ENCODE measurements at places on chromosomes 12 and 14.
A peak's percentile ranks its signal among the peaks of the same experiment; 100 is the strongest.

GRCh38 chr14:101812071-101812470 lies 50.6 kb downstream of the PPP2R5C start:
- no peak for DNase-seq

DNA sequence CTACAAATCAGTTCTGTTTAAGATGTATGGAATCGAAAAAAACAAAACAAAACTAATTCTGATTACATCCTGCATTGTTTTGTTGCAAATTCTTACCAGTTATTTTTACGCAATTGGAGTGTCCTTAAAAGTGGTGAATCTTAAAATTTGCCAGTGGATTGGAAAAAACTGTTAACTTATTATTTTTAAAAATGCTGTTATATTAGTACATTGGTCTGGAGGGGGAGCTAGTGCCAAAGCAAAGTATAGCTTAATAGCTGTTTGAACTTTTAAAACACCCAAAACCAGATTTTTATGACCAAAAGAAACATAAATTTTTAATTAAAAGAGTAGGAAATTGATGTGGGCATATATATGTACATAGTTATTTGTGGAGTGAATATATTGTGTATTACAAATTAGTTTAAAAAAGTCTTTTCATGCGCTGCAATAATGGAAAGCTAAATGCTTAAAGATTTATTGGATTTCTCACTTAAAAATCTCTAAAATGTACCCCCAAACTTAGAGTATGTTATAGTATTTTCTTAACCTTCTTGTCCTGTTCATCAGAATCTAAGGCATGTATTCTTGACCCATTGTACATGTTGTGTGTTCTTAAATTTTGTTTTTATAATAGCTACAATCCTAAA lies 2.5 kb downstream of the FUT8 start:
- no peak for DNase-seq

- no peak for DNase-seq
Measured at GRCh38 chr14:80576401-80576800, 365.1 kb upstream of the DIO2 start.

DNA sequence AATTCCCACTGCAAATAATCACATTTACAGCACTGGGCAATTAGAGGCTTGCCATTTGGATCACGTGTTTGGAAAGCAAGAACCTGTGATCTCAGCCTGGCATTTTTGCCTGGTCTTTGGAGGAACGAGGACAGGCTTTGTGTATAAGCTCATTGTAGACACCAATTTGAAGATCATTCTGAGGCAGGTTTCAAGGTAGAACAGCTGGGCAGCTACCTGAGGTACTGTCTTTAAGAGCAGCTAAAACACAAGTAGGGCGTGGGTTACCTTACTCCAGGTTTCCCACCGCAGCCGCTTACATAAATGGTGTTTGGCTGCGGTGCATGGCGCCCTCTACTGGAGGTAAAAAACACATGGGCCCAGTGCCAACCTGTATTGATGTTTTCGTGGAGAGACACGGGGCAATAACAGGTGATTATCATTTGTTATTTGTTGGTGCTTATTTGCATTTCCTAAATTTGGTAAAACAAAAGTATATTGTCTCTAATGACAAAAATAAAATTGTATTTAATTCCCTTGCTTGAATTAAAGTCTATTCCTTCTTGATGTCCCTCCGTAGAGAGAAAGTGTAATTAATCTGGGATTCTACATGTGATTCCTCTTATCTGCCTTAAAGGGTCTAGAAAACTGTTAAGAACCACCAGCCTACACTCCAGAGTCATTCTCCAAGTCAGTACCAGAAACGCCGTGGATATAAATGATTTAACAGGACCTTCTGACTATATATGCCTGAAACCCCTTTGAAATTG lies 69.7 kb downstream of the SVOP start:
- peak; percentile 87 for DNase-seq

DNA sequence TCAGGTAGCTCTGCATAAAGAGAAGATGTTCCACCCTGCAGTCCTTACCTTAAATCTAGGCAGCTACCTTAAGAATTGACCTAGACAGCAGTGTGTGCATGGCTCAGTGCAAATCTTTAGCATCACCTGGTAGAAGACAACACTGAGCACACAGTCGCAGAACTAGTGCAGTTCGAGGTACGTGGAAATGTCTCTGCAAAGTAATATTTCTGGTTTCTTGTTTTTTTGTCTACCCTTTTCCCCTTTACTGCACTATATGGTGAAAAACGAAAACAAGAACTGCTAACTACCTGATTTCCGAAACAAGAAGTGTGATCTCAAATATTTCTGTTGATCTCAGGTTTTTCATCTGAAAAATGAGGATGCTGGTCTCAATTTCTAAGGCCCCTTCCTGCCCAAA lies 82.5 kb downstream of the ETV6 start:
- DNase-seq = no peak

- no peak for DNase-seq
Measured at GRCh38 chr12:26340649-26341048, 145.3 kb downstream of the SSPN start.

DNA sequence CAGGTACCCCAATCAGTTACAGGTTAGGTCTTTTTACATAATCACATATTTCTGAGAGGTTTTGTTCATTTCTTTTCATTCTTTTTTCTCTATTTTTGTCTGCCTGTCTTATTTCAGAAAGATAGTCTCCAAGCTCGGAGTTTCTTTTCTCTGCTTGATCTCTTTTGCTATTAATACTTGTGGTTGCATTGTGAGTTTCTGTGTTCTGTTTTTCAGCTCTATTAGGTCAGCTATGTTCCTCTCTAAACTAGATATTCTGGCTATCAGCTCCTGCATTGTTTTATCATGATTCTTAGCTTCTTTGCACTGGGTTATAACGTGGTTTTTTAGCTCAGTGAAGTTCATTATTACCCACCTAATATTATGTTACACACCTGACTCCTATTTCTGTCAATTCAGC lies 914.1 kb downstream of the TRHDE start:
- DNase-seq = no peak

- no peak for DNase-seq
Measured at GRCh38 chr12:47270782-47271664, 191.3 kb upstream of the AMIGO2 start.

GRCh38 chr12:55780685-55781084 lies 36.8 kb downstream of the SARNP start:
- no peak for DNase-seq

DNA sequence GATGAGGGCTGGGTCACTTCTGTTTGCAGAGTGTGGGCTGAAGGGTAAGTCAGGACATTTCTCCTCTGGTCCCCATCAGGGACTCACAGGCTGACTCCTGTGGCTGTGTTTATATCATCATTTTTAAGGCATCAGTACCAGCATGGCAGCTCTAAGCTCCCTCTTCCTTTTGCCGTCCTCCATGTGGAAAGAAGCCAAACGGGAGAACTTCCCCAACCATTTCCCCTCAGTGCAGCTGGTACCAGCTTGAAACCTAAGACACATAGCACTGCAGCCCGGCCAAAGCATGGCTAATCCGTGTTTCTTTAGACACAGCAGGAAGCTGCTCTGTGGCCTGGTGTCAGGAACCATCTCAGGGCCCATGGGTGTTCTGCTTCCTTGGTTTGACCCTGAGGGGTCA lies 31.9 kb upstream of the ATP2A2 start:
- peak; percentile 51 for DNase-seq

DNA sequence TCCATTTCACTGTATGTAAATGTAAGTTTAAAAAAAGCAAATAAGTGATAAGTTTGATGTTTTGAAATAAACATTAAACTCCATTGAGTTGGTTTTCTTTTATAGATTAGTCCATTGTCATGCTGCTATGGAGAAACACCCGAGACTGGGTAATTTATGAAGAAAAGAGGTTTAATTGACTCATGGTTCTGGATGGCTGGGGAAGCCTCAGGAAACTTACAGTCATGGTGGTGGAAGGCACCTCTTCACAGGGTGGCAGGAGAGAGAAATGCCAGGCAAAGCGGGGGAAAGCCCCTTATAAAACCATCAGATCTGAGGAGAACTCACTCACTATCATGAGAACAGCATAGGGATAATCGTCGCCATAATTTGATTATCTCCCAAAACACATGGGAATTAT lies 48.4 kb upstream of the OXA1L start:
- DNase-seq = no peak

GRCh38 chr12:112904571-112904970 lies 2.2 kb upstream of the OAS1 start:
- no peak for DNase-seq

- no peak for DNase-seq
Measured at GRCh38 chr12:125853670-125854069, 788.4 kb downstream of the AACS start.

DNA sequence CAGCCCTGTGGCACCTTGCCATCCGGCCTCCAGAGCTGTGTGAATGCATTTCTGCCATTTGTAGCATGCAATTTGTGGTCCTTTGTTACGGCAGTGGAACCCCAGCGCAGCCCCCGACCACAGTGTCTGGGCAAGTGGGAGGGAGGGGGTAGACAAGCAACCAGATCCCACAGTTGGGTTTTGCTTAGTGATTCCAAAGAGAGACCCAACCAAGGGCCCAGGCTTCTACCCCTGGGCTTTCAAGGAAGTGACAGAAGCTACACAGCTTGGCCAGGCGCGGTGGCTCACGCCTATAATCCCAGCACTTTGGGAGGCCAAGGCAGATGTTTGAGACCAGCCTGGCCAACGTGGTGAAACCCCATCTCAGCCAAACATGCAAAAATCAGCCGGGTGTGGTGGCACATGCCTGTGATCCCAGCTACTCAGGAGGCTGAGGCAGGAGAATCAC lies 17.8 kb downstream of the ZBTB42 start:
- DNase-seq = no peak

GRCh38 chr12:105234197-105234596 lies 1.8 kb downstream of the APPL2 start:
- DNase-seq = peak; percentile 4

- peak; percentile 89 for DNase-seq
Measured at GRCh38 chr14:50667996-50668825, at the start of gene SAV1. SAV1 (minus strand) TSS chr14:50668306; CDS start chr14:50667967, 339 bp downstream.

GRCh38 chr14:68418174-68419118 lies 374.4 kb downstream of the ZFP36L1 start:
- no peak for DNase-seq

GRCh38 chr14:45970621-45971020 lies 681.0 kb downstream of the RPL10L start:
- DNase-seq = no peak

GRCh38 chr14:87409393-87409792 lies 583.6 kb downstream of the GALC start:
- DNase-seq = no peak

DNA sequence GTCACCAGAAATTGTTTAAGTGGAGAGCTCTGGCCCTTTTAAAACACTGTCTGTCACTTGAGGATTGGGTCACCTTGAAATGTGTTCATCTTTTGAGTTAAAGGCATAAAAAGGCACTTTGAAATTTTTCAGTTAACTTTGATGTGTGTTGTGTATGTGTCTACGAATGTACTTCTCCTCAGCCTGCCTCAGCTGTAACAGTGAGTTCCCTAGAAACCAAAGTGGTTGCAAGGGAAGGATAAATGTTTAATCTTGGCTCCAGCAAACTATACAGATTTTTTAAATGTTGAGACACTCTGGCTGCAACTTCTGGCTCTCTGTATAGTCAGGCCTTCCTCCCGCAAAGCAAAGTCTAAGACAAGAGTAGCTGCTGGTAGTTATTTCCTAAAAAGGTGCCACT lies 8.3 kb downstream of the DERA start:
- no peak for DNase-seq

DNA sequence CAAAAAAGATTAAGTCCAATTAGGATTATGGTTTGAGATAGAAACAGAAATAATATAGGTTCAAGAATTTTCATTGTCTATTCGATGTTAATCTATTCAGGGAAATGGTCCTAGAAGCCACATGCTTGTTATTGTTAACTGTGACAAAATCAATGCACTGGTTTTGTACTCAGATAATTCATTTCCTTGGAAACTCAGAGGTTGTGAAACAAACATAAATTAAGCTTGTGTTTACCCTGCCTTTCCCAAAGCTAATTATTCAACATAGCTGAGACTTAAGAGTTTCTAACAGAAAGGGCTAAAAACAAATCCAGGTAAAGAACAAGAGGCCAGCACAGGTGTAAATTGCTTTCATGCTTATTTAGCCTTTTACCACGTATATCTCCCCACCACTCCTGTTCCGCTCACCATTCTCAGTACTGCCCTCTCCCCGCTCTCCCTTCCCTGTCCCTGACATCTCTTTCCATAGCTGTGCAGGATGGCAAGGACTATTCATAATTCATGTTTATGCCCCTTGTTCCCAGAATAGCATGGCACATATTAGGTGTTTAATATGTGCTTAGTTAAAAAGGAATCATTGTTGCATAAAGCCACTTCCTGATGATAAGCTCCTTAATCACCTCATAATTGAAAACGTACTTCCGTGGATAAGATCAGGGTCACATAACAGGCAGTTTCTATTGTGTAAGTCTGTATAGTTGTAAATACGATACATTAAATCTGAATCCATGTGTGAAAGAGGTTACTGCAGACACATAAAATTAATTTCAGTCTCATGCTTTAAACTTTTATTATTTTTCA lies 131.8 kb upstream of the USP15 start:
- DNase-seq = no peak

Measured in islet precursor cell (in vitro differentiated cells).